ENCODE measurements at places on chromosomes 2 and 18. TPM values are rescaled to one million over a fixed set of nuclear protein-coding genes. Genes with fewer than 3 reads are reported as not detected.

The CLEC4F gene
- total RNA-seq = not detected

DNA sequence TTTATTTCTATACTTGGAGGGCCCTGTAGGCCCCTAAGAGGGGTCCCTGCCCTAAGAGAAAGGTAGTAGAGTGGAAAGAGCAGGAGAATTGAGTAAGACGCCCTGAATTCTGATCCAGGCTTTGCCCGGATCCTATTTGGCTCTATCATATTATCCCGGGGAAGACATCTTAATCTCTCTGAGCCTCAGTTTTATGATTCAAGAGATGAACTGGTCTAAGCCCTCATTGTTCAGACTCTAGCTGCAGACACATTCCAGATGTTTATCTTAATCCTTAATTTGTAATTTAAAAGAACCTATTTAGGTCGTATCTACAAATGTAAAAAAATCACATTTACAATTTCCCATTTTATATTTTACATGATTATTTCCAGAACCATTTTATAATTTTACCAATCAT lies 220.1 kb downstream of the AGPS start:
- H3K36me3 ChIP-seq = no peaks in the 10 kb centered on the region
- H3K27ac ChIP-seq = no peak overlapping the region
- H3K4me3 ChIP-seq = no peak overlapping the region
- H3K4me1 ChIP-seq = no peaks in the 10 kb centered on the region
- no peaks in the 10 kb centered on the region for H3K27me3 ChIP-seq

The EVX2 gene
- total RNA-seq = not detected

The SMCHD1 gene
- total RNA-seq = 72.5 TPM

The CNDP1 gene
- total RNA-seq = 1.0 TPM

The NTSR2 gene
- total RNA-seq = not detected

The TIGD1 gene
- total RNA-seq = 7.0 TPM

DNA sequence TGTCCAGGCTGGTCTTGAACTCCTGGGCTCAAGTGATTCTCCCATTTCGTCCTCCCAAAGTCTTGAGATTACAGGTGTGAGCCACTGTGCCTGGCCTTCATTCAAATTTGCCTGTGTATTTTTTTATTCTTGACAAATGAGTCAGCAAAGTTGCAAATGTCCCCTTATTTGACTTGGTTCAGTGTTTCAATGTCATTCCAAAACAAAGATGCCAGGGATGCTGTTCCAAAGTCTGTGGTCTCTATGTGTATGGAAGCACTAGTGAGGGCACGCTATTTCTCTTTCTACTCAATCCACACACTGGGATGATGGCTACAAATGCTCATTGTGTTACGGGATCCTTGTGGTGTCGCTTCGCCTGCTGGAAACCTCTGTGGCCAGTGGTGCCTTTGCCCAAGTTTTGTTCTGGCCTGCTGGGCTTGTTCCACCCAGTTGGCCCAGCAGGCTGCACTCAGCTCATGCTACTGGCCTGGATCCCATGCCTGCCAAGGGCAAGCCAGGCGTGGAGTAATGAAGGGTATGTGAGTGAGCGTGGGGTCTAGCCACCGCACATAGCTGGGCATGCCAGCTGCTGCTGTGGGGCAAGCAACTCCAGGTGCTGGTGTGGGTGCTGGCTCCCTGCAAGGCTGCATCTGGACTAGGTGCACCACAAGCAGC lies 35.6 kb downstream of the FBXO48 start:
- H3K4me1 ChIP-seq = no peaks in the 10 kb centered on the region
- no peak overlapping the region for H3K27ac ChIP-seq
- H3K27me3 ChIP-seq = no peaks in the 10 kb centered on the region
- no peaks in the 10 kb centered on the region for H3K36me3 ChIP-seq
- DNase-seq = no peak

DNA sequence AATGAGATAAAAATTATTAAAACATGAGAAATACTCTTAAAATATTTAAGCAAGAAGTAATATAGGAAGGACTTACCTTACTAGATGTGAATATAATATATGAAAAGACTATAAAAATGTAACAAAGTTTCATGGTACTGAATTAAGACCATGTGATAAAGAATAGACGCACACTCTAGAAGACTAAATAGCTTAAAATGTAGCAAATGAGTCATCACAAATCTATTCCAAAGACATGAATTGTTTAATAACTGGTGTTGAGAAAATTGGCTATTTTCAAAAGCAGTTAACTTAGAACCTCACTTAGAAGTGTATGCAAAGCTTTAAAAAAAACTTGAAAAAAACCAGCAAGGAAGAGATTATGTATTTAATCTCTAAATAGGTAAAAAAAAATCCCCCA lies 64.1 kb downstream of the POLE4 start:
- no peaks in the 10 kb centered on the region for H3K4me1 ChIP-seq
- H3K4me3 ChIP-seq = no peak overlapping the region
- H3K27ac ChIP-seq = no peak overlapping the region
- DNase-seq = no peak
- no peaks in the 10 kb centered on the region for H3K27me3 ChIP-seq

- no peak overlapping the region for H3K27ac ChIP-seq
- H3K4me3 ChIP-seq = no peak overlapping the region
- no peaks in the 10 kb centered on the region for H3K27me3 ChIP-seq
Measured at GRCh38 chr2:168149986-168150385, 97.4 kb downstream of the STK39 start.

GRCh38 chr18:73891572-73892421 lies 255.8 kb downstream of the FBXO15 start:
- H3K27ac ChIP-seq = no peak overlapping the region
- no peaks in the 10 kb centered on the region for H3K36me3 ChIP-seq
- H3K4me1 ChIP-seq = no peaks in the 10 kb centered on the region
- H3K27me3 ChIP-seq = no peaks in the 10 kb centered on the region
- no peak overlapping the region for H3K4me3 ChIP-seq

DNA sequence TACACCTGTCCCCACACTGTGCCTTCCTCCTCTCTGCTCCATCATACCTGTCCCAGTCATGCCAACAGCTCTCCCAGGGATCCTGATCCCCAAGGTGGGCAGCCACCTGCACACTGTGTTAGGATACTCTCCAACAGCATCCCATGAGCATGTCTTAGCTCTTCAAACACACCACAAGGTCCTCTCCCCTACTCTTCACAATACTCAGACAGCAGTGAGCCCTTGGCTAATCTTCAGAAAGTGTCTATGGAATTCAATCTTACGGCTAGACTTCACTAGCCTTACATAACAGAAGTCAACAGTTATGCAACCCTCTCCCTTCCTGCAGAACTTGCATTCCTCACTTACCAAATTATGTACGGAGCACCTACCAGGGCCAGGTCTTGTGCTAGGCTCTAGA lies 79.9 kb downstream of the MYO5B start:
- DNase-seq = no peak
- H3K36me3 ChIP-seq = no peaks in the 10 kb centered on the region
- H3K27me3 ChIP-seq = no peaks in the 10 kb centered on the region
- H3K4me3 ChIP-seq = no peak overlapping the region
- no peak overlapping the region for H3K27ac ChIP-seq

The CCDC121 gene
- 9.9 TPM for total RNA-seq

DNA sequence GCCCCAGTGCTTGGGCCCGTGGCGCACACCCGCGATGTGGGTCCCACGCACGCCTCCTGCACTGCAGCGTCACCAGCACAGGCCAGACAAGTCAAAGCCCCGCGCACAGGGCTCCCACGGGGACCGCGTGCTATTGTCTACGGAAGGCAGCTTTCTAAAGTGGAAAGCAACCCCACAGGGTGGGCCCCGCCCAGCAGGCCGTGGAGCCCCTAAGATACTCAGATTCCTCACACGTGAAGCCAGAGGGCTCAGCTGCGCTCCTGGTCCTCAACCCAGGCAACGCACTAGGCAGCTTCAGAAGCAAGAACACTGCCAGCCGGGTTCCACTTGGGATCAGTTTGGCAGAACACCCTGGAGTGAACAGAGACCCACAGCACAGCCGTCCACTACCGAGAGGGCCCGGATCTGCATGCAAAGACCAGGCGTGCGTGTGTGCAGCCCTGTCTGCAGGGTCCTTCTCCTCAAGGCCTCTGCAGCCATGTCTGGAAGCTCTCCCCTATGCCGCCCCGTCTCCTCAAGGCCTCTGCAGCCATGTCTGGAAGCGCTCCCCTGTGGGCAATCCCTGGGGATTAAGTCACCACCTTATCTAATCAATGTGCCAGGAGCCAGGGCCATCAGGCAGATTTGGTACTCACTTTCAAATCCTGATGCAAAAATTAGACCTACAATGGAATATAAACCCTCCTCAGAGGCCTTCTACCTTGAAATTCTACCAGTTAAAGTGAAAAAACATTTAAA lies 231.3 kb downstream of the HDAC4 start:
- no peaks in the 10 kb centered on the region for H3K27me3 ChIP-seq
- no peak overlapping the region for H3K27ac ChIP-seq
- H3K4me3 ChIP-seq = no peak overlapping the region

The CHRNG gene
- not detected for total RNA-seq

All from thyroid gland (tissue), 4 donors.